ENCODE measurements at places on chromosomes 6 and 20. TPM values are rescaled to one million over a fixed set of nuclear protein-coding genes. Genes with fewer than 3 reads are reported as not detected.

DNA sequence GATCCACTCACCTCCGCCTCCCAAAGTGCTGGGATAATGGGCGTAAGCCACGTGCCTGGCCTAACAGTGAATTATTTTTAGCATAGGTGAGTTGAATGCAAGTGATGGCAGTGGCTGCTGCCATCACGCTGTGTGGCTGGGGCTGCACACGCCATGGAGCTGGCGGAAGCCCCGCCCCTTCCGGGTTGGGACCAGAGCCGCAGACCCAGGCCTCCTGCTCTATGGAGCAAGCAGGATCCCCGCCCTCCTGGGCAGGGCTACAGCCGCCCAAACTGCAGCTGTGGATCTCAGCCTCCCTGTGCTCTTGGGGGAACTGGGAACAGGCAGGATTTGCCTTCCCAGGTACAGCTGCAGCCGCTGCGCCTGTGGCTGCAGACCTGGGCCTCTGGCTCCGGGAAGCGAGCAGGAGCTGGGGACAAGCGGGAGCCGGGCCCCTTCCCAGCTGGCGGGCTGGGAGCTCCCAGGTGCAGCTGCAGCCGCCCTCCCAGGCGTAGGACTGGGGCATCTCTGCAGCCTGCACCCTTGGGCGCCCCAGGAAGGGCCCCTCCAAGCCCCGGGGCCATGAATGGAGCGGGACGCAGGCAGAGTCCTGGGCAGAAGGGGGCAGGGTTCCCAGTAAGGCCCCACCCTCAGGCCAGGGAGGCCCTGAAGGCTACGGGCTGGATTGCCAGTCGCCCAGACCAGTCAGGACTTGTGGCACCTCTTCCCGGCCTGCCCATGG lies 30.9 kb upstream of the SLA2 start:
- DNase-seq: no peak

The TAAR8 gene
- total RNA-seq: not detected

The GNAS-AS1 gene
- 0.88 TPM for total RNA-seq

The MDFI gene
- 16.9 TPM for total RNA-seq

The SCGN gene
- 8.7 TPM for total RNA-seq

- DNase-seq: no peak
Observed at GRCh38 chr20:16205507-16205906, 367.7 kb downstream of the KIF16B start.
